ENCODE measurements at places on chromosomes 7 and 10.

GRCh38 chr7:31775556-31775955, 88.5 kb downstream of the PPP1R17 start:
- no peak for DNase-seq

GRCh38 chr10:20473023-20473760, 423.9 kb downstream of the NEBL start:
- DNase-seq = no peak

DNA sequence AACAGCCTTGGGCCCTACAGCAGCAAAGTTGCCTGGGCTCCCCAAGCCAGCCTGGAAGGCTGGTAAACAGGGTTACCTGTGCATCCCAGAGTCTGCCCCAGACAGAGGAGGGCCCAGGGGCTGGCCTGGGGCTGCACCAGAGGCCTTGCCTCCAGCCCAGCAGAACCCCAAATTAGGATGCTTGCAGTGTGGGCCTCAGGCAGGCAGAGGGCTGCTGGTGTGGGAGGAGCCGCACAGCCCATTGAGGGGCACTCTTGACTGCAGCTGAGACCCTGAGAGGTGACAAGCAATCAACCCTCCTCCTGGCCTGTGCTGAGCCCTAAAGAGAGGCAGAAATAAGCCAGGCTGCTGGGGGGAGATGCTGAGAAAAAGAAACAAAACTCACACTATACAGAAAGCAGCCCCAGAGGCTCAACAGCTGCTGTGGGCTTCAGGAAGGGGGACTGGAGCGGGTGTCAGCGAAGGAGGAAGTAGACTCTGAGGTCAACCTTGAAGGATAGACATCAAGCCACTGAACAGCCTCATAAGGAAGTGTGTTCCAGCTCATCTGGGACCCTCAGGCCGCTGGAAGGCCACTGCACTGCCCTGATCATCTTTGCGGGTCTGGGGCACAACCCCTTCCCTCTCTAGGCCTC, 6.6 kb downstream of the AIFM2 start:
- DNase-seq = no peak

DNA sequence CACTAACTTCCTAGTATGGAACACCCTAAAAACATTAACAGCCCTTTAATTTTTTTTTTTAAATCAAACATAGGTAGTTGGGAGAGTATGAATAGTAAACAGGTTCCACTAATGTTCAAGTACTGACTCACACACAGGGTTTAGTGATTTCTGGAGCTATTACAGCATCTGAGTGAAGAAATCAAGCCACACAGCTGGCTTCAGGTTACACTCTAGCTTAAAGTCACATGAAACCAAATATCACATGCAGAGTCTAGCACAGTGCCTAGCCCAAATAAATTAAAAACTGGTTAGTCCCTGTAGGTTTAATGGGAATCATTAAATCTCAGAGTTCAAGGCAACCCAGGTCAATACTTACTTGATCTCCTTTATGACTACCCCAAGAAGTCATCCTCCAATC, 11.6 kb downstream of the PANK1 start:
- DNase-seq = no peak

- DNase-seq = no peak
Observed at GRCh38 chr7:92052684-92053083, 81.6 kb downstream of the CYP51A1 start.

- no peak for DNase-seq
Observed at GRCh38 chr7:139725858-139726484, 51.8 kb downstream of the HIPK2 start.

DNA sequence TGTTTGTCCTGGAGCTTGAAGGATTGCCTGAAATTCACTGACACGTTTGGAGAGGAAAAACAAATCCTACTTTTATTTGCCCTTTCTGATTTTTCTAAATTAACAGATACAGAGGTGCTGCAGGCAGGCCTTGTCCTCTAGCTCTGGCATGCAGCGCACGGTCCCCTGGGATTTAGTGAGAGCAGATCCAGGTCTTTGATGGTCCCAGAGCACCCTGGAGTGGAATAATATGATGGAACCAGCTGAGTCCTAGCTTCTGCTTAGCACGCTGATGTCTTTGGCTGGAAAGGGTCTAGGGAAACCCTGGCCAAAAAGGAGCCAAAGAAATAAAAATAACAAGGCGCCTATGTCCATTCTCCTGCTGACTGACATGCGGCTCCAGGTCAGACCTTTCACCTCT, 40.5 kb downstream of the C10orf120 start:
- no peak for DNase-seq

DNA sequence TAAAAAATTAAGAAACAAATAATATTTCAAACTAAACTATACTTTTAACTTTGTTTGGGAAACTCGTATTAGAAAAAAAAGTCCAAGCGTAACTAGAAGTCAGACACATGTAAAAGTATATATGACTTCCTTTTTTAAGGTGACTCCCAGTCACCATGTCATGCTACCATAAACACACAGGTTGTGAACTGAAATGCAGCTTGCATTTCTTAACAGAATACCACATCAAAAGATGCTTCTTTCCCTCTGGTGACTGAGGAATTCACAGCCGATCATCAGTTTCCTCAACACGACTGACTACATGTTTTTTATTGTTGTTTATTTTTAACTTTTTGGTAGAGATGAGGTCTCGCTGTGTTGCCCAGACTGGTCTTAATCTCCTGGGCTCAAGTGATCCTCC, 445.0 kb downstream of the PARD3 start:
- no peak for DNase-seq

GRCh38 chr10:76559892-76560220, 1077.8 kb downstream of the KCNMA1 start:
- no peak for DNase-seq

DNA sequence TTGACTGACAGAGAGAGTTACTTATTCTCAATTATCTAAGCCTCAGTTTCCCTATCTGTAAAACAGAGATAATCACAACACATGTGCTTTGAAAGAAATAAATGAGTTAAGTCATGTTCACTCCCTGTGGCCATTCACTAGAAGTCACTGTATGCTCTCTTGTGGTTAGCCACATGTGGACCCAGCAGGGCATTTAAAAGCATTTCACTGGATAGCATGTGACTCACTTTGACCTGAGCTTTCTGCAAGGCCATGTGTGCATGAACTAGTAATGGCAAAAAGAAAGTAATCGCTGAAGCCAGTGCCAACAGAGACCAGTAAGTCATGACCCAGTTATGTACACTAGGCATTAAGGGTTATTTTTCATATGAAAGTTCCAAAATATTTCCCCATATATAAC, 557.0 kb upstream of the IGFBP3 start:
- no peak for DNase-seq

- no peak for DNase-seq
Observed at GRCh38 chr10:88071879-88072278, 208.5 kb downstream of the PTEN start.

GRCh38 chr7:30474893-30475292, 3.7 kb downstream of the NOD1 start:
- DNase-seq = no peak

- no peak for DNase-seq
Observed at GRCh38 chr7:14717169-14717568, 185.4 kb downstream of the DGKB start.

GRCh38 chr10:33039181-33039580, 81.2 kb upstream of the ITGB1 start:
- no peak for DNase-seq

- DNase-seq = no peak
Observed at GRCh38 chr7:141436139-141436538, 115.1 kb upstream of the AGK start.

All from renal pelvis (tissue), 12 donors.